ENCODE measurements at places on chromosomes 2 and 18.

DNA sequence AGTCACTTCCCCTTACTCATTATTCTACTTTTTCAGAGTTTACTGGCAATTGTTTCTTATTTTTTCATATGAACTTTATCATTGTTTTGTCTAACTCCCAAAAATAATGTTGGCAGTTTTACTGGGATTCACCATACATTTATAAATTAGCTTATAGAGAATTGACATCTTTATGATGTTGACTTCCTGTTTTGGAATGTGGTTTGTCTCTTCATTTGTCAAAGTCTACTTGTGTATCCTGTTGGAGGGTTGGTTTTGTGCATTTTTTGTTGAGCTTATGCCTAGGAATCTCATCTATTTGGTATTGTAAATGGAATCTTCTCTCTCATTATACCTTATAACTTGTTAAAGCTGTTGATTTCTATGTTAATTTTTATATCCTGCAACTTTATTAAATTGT is 16.4 kb downstream of the EPC2 start:
- no peak for DNase-seq

GRCh38 chr2:69948032-69948962 is 13.1 kb downstream of the ASPRV1 start:
- no peak for DNase-seq

- no peak for DNase-seq
Measured at GRCh38 chr18:8367217-8367988, 241.8 kb upstream of the RAB12 start.

DNA sequence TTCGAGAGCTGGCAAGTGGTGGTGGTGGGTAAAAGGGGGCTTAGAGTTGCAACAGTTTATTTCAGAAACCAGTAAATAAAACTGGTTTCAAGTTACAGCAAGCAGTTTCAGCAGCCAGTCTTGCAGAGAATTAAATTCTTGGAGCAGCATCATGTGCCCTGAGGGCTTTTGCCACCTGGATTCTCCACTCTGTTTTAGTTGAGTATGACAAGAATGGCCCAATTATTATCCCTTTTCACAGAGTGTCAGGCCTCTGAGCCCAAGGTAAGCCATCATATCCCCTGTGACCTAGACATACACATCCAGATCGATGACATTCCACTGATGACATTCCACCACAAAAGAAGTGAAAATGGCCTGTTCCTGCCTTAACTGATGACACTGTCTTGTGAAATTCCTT is 72.8 kb upstream of the FANCL start:
- DNase-seq = no peak

GRCh38 chr2:51231071-51231470 is 199.1 kb upstream of the NRXN1 start:
- no peak for DNase-seq

DNA sequence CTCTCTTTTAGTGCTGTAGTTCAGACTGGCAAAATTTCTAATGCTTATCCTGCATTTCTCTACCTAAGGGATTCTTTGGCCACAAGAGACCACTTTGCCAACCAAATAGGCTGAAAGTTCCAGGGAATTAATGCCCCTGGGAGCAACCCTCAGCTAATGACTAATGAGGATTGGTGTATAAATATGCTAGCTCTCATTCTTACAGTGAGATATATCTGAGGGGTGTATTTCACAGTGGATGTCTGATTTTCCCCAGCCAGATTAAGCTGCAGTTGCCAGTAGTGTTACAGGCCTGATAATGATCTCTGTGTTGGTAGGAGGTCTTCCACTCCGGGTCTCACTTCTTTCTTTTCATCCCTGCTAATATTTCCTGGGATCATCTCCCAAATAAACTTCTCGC is 90.4 kb downstream of the GULP1 start:
- no peak for DNase-seq

DNA sequence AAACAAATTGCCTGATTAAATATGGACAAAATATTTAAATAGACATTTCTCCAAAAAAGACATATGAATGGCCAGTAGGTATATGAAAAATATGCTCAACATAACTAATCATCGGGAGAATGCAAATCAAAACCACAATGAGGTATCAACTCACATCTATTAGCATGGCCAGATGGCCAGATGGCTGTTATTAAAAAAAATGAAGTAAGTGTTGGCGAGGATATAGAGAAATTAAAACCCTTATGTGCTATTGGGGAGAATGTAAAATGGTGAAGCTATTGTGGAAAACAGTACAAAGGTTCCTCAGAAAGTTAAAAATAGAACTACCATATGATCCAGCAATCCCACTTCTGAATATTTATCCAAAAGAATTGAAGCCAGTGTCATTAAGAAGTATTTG is 272.3 kb upstream of the ZNF804A start:
- DNase-seq = no peak

- no peak for DNase-seq
Measured at GRCh38 chr18:21293479-21293878, 51.4 kb downstream of the GREB1L start.

DNA sequence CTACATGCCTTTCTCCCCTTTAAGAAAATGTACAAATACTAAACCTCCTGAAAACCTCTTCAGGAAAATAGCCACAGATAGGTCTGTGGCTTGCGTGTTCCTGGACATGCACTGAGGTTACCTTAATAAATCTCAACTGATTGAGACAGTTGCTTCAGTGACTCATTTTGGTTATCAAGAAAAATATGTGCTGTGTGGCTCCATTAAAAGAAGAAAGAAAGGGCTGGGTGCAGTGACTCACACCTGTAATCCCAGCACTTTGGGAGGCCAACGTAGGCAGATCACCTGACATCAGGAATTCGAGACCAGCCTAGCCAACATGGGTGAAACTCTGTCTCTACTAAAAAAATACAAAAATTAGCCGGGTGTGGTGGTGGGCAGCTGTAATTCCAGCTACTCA is 27.1 kb downstream of the CREG2 start:
- no peak for DNase-seq

- no peak for DNase-seq
Measured at GRCh38 chr18:27762054-27762453, 414.9 kb downstream of the CDH2 start.

Data from stimulated activated CD4-positive, alpha-beta T cell treated with anti-CD3 and anti-CD28 coated beads, Interleukin-1b, Interleukin-23, amount 100 ng/mL, for 1 hour (primary cell).